Ureter (tissue), 1 donor: ENCODE measurements at places on chromosomes 4 and X. TPM values are rescaled to one million over a fixed set of nuclear protein-coding genes. Genes with fewer than 3 reads are reported as not detected.
A peak's percentile ranks its signal among the peaks of the same experiment; 100 is the strongest.

DNA sequence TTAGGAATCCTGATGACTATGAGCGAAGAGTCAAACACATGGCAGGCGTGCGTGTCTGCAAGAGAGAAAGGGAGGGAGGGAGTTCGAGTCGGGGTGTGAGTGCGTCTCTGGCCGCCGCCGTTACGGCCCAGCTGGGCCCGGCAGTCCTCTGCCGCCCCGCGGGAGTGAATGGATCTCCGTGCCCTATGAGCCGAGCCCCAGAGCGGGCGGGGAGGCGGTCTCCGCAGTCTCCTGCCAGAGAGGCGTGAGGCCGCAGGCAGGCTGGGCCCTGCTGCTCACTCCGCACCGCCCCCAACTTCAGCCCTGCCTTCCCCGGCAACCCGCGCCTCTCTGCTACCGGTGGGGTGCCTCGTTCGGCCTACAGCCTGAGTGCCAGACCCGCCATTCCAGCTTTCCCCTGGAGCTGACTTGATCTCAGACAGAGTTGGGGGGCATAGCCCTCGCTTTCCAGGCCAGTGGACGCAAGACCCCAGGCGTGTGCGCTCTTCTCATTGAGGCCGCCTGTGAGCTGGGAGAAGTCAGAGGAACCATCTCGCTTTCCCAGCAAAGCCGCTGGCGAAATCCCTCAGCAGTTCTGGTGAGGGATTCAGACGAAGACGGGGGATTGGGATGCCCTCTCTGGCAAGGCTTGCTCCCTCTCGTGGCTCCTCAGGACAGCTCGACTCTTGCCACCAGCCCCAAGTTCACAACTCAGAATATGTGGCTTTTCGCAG, 1.4 kb downstream of the SLC16A2 start:
- DNase-seq, result peak; percentile 50

DNA sequence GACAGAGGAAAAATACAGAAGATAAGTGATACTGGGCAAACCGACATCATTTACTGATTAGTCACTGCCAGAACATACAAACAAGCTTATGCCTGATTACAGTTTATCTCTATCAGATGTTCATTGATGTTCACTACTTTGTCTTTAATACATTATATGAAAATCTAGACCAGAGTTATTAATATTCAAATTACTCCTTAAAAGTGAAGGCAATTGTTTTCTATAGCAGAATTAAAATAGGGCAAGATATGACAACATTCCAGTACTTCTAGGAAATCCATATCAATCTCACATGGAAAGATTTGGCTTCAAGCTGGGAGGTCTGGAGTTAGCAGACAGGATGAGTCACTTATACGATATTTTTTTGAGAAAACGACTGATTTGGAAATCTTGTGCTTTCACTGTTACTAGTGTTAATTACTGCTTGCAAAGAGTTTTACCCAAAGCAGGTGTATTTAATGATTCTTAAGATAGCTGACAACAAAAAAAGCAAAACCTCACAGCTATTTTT, 31.8 kb downstream of the HPGD start:
- no peak for DNase-seq

DNA sequence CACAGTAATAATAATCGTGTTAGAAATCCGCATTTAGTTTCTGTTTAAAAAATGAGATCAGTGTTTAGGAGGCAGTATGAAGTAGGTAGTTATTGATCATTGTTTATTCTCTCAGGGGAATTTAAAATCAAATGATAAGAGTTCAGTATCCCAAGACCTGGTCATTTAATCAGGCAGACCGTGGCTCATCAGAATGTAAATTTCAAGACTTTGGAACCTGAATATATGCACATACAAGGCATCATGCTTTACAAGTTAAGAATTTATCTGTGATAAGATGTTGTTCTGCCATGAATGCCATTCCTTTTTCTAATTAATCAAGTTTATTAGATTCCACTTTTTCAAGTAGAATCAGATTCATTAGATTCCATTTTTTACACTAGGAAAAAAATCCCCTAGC, 133.5 kb upstream of the MAOA start:
- no peak for DNase-seq

DNA sequence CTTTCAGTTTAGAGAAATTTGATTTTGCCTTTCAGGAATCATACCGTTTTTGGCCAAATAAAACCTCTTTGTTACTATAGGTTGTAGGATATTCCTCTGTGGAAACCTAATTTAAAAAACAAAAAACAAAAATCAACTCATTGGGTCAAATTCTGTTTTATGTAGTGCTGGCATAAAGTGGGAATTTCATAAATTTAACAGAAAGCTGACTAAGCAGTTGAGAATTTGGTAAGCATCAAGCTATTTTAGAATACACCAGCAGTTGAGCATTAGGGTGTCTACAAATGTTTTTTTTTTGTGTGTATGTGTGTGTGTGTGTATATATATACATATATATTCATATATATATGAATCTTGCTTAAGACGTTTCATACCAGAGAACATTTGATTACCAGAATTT, 47.4 kb downstream of the C4orf33 start:
- DNase-seq, result no peak

GRCh38 chr4:29262986-29263385, 1457.2 kb upstream of the PCDH7 start:
- DNase-seq, result no peak

GRCh38 chr4:57633212-57633859, 523.2 kb upstream of the IGFBP7 start:
- no peak for DNase-seq

GRCh38 chr4:142402156-142402555, 443.9 kb downstream of the INPP4B start:
- DNase-seq, result no peak

DNA sequence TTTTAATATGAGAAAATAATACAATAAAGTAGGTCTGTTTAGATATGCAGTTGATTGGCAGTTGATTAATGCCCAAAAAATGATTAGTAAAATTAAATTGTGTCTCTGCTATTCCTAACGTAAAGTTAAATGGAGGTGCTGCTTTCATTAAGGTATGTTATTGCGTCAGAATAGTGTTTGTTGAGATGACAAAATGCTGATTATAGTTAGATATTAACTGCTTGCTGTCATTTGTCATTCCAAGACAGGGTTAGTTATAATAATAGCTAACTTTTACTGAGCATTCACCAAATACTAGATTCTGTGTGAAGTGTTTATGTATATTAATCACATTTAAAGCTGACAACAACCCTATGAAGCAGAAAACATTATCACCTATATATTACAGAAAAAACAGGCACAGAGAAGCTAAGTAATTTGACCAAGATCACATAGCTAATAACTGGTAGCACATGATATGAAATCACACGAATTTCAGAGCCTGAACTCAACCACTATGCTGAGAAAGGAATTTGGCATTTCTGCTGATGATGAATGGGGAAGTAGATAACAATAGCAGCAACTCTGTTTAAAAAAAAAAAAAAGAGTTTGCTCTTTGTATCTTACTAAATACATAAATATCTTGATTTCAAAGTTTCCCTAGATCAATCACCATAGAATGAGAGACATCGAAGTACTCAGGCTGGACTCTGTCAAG, 59.7 kb upstream of the WDR44 start:
- no peak for DNase-seq

DNA sequence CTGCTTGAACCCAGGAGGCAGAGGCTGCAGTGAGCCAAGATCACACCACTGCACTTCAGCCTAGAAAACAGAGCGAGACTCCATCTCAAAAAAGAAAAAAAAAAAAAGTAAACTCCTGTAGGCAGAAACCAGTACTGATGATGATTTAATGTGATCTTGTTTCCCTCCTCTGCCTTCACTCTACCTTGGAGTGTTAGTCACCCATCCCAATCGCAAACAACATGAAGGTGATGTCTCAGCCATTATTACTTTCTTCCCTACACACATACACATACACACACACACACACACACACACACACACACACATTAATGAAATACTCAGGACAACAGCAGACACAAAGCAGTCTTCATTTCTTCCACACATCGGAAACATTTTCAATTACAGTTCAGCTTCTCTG, 15.6 kb downstream of the XKRX start:
- no peak for DNase-seq

GRCh38 chrX:119132961-119133360, 5.3 kb upstream of the KIAA1210 start:
- DNase-seq, result no peak

DNA sequence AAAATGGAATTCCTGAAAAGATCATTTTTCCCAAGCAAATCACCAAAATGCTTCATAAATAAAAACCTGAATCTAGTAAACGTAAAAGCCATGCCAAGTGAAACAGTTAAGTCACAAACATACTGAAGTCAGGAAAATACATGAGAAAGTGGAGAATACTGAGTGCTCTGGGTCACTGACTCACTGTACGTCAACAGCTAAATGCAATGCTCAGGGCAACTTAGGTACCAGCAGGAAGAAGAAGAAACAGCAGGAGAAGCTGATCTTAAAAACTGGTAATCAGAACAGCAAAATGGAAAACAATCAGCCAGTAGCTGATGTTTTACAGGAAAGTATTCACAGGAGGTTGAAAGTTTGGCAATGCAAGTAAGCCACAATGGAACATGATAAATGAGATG, 252.6 kb upstream of the ETNPPL start:
- DNase-seq, result no peak

DNA sequence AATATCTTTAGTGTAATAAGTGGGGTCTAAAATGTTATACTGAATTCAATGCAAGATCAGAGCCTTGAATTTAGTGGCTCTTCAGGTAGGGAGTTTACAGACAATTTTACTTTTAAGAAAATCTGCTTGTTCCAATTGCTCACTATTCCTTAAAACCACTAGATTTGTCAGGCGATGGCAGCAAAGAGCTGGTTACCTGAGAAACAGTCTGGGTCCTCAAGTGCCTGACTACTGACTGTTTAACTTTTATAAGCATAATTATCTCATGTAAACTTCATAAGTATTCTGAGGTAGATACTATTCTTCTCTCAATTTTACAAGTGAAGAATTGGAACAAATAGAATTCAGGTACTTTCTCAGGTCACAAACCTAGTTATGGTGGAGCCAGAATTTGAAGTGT, 84.3 kb downstream of the RRAGB start:
- no peak for DNase-seq

- no peak for DNase-seq
These were observed 139.7 kb downstream of the ELOVL6 start for GRCh38 chr4:110058677-110059076.

DNA sequence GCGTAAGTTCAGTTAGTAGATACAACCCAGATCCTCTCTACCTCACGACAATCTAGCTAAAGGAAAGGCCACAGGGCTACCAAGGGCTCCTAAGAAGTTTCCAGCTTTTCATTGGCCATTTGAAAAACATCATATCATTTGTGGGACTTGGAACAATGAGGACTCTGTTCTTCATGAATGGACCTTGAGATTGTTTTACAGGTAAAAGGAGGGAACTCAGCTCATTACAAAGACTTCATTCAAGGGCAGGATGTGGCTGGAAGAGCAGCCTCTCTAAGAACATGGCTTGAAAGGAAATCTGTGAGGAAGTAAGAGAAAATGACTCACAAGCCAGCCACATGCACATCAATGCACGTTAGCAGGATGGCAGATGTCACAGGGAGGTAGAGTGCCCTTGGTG, 105.9 kb upstream of the SLC7A11 start:
- DNase-seq, result no peak

- DNase-seq, result no peak
These were observed 425 bp downstream of the SYTL5 start for GRCh38 chrX:38006778-38007177.

DNA sequence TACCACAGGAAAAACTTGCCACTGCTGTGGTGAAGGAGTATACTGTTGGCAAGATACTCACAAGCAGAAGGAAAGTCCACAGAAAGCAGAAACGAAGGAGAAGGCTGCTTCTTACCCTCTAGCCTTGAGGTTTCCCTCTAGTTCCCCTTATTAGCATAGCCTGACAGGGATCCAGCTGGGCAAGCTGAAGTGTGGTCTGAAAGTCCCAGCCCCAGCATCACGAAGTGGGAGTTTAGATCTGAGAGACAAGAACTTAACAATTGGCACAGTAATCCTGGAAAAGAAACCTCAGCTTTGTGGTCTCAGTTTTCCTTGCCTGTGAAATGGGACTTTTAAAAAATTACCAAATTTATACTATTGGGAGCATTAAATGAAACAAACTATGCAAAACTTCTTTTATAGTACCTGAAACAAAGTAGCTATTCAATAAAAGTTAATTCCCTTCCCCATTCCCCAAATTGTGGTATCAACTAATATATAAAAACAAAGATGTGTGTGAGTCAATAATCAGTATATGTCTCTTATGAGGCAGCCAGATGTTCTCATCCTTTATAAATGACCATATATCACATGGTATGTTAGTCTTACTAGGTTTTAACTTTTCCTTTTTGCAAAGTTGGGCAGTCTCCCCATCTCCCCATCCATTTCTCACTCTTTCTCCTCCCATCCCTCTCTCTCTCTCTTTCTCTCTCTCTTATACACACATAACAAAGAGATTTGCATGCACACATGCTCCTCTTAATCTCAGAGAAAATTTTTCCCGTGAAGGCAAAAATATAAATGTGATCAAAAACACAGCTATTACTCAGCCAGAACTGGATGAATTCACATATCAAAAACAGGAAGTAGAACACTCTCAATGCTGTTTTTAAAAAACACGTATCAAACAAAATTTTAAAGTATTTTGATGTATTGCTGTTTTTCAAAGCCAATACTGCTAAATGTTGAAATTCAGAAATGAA, 57.8 kb downstream of the SCFD2 start:
- no peak for DNase-seq

DNA sequence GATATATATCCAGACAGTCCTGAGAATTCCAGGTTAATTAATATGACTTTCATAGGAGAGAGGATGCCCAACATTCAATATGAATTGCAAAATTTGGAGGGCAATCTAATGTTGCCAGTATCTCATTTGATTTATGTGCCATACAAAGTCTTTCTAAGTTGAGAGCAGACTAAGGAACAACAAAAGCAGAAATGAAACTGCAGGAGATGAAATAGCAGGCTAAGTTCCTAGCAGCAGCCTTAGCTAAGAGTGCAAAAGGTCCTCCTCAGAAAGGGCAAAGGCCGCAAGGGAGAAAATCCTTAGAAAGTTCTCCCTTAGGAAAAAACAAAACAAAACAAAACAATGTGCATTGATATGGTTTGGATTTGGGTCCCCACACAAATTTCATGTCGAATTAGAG, 602.9 kb upstream of the HTR2C start:
- DNase-seq, result no peak

DNA sequence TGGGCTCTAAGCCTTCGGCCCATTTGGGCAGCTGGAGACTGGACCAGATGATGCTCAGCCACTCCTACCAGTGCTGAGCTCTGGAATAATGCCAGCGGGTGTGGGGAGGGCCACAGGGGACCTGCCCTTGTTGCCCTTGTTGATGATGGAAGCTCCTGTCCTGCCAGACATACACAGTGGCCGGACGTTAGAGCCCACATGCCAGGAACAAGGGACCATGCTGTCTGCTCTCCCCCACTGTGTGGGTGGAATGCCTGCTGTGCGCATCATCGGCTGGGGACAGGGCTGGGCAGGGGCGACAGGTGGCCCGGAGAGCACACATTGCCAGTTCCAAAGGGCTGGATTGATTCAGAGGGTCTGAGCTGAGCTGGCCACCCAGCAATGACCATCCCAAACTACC, 2.0 kb downstream of the ABLIM2 start:
- DNase-seq, result no peak

GRCh38 chr4:187357045-187357643, 633.5 kb upstream of the FAT1 start:
- no peak for DNase-seq

Gene APELA
- total RNA-seq, result not detected

Gene FRMPD4
- 0.83 TPM for total RNA-seq

Gene ANK2
- 31.4 TPM for total RNA-seq

Gene GRIA3
- 3.5 TPM for total RNA-seq

Gene RBMXL3
- total RNA-seq, result not detected

Gene RXFP1
- total RNA-seq, result 0.10 TPM
